KBM-7 (cell line): ENCODE measurements at places on chromosomes 7 and 10.

GRCh38 chr10:97464226-97464625, 18.3 kb downstream of the ZDHHC16 start:
- DNase-seq: no peak

- no peak for DNase-seq
Observed at GRCh38 chr7:148211740-148212151, 378.8 kb upstream of the C7orf33 start.

DNA sequence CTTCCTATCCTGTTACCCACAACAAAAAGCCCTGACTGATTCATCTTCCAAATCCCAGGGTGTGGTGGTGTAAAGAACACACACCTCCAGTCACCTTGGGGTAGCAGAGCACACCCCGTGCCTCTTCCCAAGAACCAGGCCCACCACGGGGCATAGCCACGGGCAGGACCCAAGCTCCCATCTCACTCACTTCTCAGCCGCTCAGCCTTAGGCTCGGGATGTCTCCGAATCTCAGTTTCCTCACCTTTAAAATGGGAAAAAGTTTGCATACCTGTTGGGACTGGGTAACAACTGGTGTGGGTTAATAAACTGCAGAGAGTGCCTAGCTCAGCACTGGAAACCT, 139.0 kb downstream of the FGFR2 start:
- DNase-seq: no peak

DNA sequence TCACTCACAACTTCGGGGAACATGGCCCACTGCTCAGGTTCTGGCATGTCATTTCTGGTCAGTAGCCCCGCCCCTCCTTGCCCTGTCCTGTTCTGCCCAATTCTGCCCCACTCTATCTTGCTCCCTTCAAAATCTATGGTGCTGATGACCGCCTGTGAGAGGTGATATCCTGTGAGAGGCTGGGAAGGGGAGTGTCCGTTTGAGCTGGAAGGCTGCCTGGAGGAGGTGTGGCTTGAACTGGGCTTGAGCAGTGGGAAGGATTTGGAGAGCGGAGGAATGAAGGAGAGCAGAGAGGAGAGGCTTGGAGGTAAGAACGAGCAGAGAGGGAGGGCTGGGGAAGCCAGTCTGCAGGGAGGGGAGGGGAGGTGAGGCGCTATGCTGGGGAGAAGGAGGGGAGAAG, 145.3 kb downstream of the RPS24 start:
- DNase-seq: no peak

DNA sequence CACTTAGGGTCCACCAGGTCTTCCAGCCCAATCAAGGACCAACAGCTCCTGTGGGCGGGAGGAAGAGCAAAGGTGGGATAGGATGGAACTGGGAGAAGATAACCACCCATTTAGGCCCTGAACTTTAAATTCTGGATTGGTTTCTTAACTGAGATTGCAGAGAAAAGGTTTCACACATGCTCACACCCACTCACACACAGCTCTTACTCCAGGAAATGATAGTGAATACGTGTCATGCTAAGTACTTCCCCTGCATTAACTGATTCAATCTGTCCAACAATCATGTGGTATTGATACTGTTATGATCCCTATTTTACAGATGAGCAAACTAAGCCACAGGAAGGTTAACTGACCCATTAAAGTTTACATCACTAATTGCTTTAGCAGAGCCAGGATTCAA, 4.6 kb upstream of the CYP3A4 start:
- no peak for DNase-seq

GRCh38 chr7:41874201-41874785, 171.4 kb upstream of the INHBA start:
- DNase-seq: no peak

- no peak for DNase-seq
Observed at GRCh38 chr7:28745351-28745750, 212.8 kb downstream of the TRIL start.

GRCh38 chr7:74287303-74288033, 1.7 kb upstream of the CLIP2 start:
- no peak for DNase-seq

DNA sequence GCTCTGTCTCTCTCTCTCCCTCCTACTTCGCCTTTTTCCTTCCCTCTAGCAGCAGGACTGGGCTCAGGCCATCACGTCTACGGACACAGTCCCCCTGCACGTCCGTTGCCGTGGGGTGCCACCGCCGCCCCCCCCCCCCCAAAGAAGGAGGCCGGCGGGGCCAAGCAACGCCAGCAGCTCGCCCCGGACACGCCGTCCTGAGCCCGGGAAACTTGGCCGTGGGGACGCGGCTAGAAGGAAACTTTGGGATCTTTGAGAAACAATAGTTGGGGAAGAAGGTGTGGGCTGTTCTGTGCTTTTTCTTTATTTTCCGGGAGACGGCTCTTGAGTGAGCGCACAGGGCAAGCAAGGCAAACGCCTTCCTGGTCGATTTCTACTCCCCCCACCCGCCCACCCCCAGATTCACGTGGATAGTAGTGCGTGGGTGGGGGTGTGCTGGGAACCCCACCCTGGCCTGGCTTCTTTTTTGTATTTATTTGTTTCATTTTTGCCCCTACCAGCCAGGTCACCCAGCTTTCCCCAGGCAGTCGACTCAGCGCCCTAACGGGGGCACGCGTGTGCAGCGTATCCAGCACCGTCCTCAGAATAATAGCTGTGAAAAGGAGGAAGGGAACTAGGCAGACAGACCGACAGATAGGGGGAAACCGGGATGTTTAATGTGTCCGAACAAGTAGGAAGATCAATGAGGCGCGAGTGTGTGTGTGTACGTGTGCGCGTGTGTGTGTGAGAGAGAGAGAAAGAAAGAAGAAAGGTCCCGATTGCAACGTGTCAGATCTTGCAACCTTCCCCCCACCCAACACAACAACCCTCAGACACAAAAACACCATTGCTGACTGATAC, 1.4 kb downstream of the MXI1 start:
- DNase-seq: peak; percentile 68

DNA sequence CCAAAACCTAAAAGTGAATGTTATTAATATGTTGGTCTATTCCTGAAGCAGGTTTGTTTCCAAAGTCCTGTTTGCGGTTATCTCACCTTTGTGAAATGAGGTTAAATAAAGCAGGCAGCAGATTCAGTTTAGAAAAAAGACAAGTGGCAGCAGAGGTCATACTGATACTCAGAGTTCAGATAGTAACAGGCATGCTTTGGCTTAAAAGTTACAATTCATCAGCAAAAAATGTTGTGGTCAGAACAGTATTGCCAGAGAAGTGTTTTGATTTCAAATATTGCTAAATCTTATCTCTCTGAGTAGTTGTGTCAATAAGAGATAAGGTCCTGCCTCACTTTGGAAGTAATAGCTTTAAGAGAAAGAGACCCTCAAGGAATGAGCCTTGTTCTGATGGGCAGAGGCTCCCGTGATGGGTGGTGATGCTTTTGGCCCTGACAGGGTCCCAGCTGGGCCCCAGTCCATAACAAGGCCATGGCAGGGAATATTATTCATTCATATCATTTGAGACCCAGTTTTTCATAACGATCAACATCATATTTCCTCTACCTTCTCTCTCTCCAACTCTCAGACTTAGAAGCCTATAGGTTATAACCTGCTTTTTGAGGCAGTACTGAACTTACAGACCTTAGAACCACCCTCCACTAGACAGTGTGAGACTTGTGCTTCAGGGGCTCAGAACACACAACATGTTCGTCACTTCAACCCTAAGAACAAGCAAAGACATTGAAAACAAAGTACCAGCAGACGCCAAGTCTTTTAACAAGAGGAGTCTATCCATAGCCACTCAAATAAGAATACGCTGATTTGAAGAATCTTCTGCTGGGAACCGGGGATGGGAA, 58.5 kb upstream of the AHR start:
- DNase-seq: no peak

GRCh38 chr7:44136731-44137130, 4.4 kb downstream of the MYL7 start:
- DNase-seq: no peak

DNA sequence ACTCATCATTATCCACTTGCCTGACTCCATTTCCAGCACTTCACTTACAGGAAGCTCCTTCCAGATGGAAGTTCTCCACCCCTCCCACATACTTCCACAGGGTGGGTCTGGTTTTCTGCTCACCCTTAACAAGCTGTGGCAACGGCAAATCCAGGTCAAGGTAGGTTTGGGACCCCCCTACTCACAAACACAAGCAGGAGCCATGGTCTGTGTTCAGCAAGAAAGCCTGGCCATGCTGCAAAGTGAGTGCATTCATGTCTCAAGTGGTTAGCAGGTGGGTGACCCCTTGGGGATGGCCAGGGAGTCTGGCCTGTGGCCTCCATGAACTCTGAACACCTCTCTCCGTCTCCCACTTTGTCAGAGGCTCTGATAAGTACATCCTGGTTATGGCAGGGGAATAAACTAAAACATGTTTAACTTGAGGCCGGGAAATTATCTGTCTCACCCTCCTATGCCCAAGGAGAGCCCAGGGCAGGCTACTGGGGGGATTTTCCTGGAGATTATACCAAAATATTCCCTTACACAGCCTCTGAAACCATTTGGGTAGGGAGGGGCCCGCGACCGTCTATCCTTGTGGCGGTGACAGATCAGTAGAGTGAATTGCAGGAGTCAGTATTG, 844 bp downstream of the XPNPEP1 start:
- no peak for DNase-seq

- DNase-seq: no peak
Observed at GRCh38 chr10:62457598-62457997, 83.4 kb downstream of the ZNF365 start.

DNA sequence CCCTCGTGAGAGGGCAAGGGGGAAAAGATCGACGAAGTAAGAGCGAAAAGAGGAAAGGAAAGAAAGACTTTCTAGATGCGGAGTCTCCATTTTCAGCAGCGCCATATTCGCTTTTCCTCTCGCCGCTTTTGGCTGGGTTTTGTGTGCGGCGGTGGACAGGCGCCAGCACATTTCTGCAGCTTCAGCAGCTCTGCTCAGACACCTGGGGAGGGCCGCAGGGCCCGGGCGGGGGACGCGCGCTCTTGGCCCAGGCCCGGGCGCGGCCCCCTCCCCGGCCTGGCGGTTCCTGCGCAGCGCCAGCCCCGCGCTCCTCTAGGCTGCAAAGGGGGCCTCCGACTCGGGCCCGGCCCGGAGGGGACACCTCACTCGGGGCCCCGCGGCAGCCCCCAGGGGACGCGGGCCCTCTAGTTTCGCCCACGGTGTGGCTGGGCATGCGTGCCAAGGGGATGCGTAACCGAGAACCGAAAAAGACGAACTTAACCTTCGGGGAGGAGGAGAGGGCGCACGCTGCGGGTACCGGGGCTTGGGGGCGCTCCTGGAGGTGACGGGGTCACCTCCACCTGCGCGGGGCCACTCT, 34.5 kb upstream of the EBLN1 start:
- DNase-seq: no peak

GRCh38 chr7:31603046-31603445, 84.0 kb upstream of the PPP1R17 start:
- DNase-seq: no peak

DNA sequence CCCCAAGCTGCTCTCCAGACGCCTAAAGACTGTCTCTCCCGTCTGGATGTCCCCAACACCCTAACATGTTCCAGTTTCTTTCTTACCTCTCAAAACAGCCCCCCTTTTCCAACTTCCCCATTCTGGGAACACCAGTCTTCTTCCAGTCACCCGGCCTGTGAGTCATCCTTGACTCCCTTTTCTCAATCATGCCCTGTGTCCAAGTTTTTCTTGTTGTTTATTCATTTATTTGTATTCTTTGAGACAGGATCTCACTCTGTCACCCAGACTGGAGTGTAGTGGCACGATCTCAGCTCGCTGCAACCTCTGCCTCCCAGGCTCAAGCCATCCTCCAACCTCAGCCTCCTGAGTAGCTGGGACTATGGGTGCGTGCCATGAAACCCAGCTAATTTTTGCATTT, 15.6 kb downstream of the SNX10 start:
- DNase-seq: peak; percentile 57

- DNase-seq: no peak
Observed at GRCh38 chr7:114622221-114622620, 207.6 kb downstream of the FOXP2 start.

- no peak for DNase-seq
Observed at GRCh38 chr10:31940839-31941653, 12.4 kb upstream of the ARHGAP12 start.

GRCh38 chr10:90199093-90199492, 497.7 kb downstream of the KIF20B start:
- DNase-seq: no peak

DNA sequence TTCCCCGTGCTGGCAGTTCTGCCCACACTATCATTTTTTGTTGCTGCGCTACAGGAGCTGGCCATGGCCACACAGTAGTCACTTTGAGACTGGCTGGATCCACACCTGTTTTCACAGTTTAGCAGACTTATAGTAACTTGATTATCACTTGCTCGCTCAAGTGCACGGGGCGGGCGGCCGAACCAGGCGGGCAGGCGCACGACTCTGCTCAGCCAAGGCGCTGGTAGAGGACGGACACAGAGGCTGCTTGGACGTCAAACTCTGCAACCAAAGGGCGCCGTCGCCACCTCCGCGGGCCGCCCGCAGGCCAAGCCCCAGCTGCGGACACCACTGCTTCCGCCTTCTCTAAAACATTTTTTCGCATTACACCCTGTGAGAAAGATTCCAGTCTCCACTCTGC, 38.4 kb upstream of the PHYHIPL start:
- DNase-seq: no peak

GRCh38 chr7:42105554-42106358, 131.3 kb downstream of the GLI3 start:
- DNase-seq: no peak

GRCh38 chr10:78995987-78996791, 72.6 kb upstream of the ZMIZ1 start:
- DNase-seq: no peak

DNA sequence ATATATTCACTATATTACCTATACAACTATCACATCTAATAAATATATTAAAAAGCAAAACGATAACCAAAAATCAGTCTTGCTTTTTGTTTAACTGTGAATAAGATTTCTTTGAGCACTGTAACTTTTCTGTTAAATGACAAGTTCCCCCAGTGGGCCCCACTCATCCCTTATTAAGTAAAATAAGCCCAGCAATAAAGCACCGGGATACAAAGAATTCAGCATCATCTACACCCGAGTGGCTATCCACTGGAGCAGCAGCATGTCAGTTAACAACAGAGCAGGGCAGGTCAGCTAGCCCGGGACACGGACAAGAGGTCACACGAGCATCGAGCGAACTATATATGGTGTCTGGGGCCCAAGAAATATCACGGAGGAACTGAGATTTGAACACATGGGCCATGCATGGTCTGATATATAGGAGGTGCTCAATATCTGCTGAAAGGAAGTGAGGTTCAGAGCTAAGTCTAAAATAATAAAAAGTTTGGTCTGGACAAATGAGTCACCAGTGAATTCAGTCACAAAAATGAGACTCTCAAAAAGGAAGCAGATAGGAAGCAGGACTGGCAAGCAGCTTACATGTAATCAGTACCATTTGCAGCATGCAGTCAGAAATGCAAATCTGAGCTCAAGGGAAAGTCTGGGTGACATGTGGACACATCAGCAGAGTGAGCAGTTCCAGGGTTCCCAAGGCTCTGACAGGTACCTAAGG, 4.1 kb downstream of the ERCC6 start:
- no peak for DNase-seq

GRCh38 chr7:128831178-128831993, 1.2 kb downstream of the FLNC start:
- DNase-seq: peak; percentile 92
